Activated T-helper 1 cell treated with anti-CD3 and anti-CD28 coated beads, Interleukin-2, amount 50 U/mL, for 16 hours (primary cell): ENCODE measurements at places on chromosomes 6 and 20.

DNA sequence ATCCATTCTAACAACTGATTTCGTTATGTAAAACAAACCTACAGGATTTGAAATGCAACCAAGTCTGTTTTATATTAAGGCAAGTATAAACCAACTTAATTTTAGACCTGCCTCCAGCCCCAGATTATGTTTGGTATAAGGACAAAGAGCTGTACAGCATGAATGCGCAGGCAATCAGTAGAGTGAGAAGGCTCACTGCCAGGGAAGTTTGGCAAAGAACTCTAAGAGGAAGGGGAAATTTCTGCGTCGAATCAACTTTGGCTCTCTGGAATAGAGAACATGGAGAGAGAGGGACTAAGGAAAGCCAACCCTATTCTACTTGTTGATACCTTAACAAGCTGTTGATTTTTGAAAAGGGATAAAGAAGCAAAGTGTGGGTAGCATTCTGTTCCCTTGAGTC is 96.9 kb upstream of the FOXO3 start:
- no peak for DNase-seq

DNA sequence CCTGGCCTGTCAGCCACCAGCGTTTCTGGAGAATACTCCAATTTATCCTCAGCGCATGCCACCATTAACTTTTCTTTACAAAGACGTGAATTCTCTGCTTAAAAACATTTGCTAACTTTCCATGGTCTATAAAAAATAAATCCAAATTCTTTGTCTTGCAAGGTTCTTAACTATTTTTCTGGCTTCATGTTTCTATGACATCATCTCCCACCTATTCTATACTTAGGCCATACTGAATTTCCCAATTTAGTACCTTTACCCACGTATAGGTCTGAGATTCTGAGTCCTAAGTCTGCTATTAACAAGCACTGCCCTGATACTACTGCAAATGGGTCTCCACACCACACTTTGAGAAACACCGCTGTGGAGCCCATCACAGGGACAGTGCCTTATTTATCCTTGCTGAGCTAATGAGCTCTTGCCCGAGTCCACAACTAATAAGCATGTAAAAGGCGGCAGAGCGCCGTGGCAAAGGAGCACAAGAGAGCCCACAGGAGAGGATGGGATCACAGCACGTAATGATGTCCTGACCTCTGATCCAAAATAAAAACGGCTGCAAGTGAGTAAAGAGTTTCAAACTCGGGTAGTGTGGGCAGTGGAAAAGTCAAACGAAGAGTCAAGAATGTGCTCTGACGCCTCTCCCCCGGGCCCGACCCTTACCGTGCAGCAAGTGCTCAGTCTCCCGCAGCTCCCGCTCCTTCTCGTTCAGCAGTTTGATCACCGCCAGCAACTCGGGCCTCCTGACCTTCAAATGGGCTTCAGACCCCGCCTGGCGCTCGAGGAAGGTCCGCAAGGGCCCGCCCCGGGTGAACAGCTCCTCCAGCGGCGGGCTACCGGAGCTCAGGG is 519 bp downstream of the MTRF1L start:
- DNase-seq: no peak

- no peak for DNase-seq
Measured at GRCh38 chr20:10249822-10250221, 31.2 kb downstream of the SNAP25 start.

DNA sequence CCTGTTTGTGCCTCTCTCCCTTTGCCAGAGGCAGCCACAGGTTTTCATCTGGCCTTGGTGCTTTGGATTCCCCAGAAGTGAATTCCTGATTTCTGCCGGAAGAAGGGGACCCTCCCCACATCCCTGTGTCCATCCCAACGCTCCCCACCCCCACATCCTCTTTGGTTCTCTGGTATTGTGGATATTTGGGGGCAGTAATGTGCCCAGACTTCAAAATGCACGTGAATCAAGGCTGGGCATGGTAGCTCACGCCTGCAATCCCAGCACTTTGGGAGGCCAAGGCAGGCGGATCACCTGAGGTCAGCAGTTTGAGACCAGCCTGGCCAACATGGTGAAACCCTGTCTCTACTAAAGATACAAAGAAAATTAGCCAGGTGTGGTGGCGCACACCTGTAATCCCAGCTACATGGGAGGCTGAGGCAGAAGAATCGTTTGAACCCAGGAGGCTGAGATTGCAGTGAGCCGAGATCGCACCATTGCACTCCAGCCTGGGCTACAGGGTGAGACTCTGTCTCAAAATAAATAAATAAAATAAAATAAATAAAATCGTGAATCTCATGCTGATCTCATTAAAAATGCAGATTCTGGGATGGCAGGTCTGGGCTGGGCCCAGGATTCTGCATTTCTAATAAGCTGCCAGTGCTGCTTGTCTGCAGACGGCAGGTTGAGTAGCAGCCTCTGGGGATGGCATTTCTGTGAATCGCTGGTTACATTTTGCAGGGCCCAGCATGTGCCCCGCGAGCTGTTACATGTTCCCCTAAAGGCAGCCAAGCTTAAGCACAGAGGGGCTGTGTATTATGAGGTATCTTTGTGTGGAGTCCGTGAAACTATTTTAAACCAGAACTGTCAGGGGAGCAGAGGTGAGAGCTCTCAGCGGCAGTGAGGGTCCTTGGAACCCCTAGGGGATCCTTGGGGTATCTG is 49.0 kb downstream of the SYNJ2 start:
- DNase-seq: no peak

GRCh38 chr6:107554918-107555317 is 65.0 kb downstream of the SOBP start:
- DNase-seq: no peak

GRCh38 chr6:166612471-166612881 is 14.6 kb downstream of the RPS6KA2 start:
- DNase-seq: no peak

DNA sequence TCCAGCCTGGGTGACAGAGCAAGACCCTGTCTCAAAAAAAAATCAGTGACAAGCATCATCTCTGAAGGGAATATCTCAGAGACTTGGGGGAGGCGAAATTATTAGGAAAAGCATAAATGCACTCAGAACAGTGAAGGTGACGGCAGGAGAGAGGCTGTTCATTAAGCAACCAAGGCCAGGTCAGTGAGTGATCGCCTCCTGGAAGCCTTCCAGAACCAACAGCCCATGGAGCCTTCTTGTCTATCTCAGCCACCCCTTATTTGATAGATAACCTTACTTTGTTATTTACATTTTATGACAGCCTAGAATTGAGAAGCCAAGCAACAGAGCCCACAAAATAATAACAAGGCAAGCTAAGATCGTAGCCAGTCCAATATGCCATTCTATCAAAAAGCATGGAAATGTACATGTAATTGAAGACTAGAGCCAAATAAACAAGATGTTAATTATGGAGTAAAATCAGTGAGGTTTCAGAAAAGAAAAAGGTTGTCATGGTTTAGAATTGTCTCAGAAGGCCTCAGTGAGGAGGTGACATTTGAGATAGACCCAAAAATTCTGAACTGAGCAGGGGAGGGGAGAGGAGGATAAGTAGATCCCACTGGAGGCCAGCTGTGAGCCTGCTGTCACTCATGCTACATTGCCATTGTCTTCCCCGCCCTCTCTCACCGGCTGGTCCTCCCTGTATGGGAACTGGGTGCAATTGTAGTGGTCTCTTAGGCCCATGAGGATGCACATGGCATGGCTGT is 17.8 kb downstream of the BNIP5 start:
- no peak for DNase-seq
